ENCODE measurements at places on chromosomes 7 and 10. TPM values are rescaled to one million over a fixed set of nuclear protein-coding genes. Genes with fewer than 3 reads are reported as not detected.

Gene GBX1
- total RNA-seq: not detected

Gene GDF10
- total RNA-seq: 12.3 TPM

Gene TMEM229A
- not detected for total RNA-seq

Gene CLDN15
- 17.1 TPM for total RNA-seq

DNA sequence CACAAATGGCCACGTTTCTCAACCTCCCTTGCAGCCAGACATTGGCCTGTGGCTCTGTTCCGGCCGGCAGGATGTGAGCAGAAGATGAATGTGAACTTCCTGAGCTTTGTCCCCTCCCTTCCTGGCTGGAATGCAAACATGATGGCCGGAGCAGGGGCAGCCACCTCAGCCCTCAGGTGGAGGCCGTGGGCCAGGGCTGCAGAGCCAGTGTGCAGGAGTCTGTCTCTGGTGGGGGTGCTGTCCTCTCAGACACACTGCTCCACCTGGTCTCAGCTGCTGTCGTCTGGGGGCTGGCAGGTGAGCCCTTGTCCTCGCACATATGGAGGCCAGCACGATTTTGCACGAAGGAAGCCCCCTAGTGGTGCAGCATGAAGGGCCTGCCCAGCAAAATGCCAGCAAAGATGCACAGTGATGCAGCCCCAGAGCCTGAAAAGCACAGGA, 25.3 kb upstream of the PWWP2B start:
- H3K36me3 ChIP-seq: no peaks in the 10 kb centered on the region
- no peaks in the 10 kb centered on the region for H3K4me1 ChIP-seq
- no peaks in the 10 kb centered on the region for H3K27me3 ChIP-seq
- no peak overlapping the region for H3K27ac ChIP-seq
- no peak overlapping the region for H3K4me3 ChIP-seq
- peak; percentile 35 for DNase-seq

DNA sequence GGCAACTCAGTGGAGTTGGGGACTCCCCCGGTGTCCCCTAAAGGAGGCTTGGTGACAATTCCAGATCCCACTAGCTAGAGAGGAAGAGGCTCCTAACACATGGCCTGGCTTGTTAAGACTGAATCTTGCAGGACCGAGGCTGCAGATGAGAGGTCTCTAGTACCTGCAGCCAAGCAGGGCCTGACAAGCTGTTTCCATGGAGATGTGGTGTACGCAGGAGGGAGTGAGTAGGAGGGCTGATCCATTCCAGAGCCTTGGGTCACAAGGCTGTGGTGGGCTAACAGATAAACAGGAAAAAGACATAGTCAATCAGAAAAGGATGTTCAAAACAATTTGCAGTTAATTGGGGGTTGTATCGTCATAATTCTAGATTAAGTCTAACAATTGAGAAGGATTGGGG, 77.3 kb upstream of the MKLN1 start:
- no peaks in the 10 kb centered on the region for H3K4me1 ChIP-seq
- H3K27me3 ChIP-seq: no peaks in the 10 kb centered on the region
- no peaks in the 10 kb centered on the region for H3K36me3 ChIP-seq
- no peak for DNase-seq

Measured in breast epithelium (tissue), 4 donors.